ENCODE measurements at places on chromosomes 2 and 18.

DNA sequence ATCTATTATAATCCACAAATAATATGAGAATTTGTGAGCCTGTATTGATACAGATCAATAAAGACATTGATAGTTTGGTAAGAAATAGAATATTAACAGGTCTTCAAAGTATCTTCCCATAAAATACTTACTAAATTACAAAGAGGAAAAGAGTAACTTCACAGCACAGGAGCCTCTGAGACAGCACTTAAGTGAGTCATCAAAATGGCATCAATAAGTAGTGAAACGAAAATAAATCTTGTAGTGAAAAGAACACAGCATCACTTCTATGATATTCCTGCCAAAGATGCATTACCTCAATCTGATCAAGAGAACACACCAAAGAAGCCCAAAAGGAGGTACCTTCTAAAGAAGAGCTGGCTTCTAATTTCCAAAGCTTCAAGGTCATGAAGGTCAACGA lies 116.4 kb downstream of the CBLN2 start:
- H3K4me1 ChIP-seq: no peaks in the 10 kb centered on the region
- H3K27me3 ChIP-seq: no peaks in the 10 kb centered on the region
- no peak overlapping the region for H3K4me3 ChIP-seq
- H3K36me3 ChIP-seq: no peaks in the 10 kb centered on the region

DNA sequence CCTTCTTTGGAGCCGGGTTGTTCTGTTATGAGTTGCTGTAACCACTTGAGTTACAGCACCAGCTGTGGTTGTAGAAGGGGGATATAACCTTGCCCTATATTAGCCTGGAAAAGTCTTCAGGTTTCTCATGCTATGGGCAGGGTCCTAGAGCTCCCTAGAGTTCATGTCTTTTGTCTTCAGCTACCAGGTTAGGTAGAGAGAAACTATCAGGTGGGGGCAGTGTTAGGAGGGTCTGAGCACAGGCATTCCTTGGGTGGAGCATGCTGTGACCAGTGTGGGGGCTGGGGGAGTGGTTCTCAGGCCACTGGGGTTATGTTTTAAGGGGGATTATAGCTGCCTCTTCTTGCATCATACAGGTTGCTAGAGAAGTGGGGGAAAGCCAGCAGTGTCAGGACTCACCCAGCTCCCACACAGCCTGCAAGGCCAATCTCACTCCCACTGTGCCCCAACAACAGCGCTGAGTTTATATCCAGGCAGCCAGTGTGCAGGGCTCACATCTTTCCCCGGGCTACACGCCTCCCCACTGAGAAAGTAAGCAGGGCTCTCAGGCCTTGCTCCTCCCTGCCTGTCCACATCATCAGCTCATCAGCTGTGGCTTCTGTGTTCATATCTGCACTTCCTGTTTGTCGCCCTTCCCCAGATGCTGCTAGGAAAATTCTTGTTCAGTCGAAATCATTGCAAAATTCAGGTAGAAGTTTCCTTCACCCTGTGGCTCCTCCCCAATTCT lies 133.8 kb upstream of the NRXN1 start:
- H3K27me3 ChIP-seq: no peaks in the 10 kb centered on the region
- H3K4me1 ChIP-seq: no peaks in the 10 kb centered on the region
- H3K36me3 ChIP-seq: no peaks in the 10 kb centered on the region
- no peak for DNase-seq
- H3K4me3 ChIP-seq: no peak overlapping the region
- no peak overlapping the region for H3K27ac ChIP-seq

DNA sequence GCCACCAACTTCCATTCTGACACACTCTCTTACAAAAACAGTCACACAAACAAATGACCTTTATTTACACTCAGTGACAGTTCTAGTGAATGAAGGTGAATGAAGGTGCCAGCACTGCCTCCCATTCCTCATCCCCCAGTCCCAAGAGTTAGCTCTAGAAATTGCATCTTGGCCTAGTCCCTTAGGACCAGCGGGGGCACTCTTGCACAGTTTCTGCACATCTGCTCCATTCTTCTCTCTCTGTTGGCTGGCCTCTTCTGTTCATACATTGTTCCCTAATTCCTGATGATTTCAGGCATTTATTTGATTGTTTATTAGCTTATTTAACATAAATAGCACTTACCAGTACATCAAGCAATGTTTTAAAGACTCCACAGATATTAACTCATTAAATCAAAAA lies 30.9 kb downstream of the GAREM1 start:
- peaks cover 19% of the 10 kb centered on the region for H3K27me3 ChIP-seq
- H3K4me1 ChIP-seq: no peaks in the 10 kb centered on the region
- no peaks in the 10 kb centered on the region for H3K36me3 ChIP-seq
- H3K4me3 ChIP-seq: no peak overlapping the region
- no peak for DNase-seq
- H3K27ac ChIP-seq: no peak overlapping the region

DNA sequence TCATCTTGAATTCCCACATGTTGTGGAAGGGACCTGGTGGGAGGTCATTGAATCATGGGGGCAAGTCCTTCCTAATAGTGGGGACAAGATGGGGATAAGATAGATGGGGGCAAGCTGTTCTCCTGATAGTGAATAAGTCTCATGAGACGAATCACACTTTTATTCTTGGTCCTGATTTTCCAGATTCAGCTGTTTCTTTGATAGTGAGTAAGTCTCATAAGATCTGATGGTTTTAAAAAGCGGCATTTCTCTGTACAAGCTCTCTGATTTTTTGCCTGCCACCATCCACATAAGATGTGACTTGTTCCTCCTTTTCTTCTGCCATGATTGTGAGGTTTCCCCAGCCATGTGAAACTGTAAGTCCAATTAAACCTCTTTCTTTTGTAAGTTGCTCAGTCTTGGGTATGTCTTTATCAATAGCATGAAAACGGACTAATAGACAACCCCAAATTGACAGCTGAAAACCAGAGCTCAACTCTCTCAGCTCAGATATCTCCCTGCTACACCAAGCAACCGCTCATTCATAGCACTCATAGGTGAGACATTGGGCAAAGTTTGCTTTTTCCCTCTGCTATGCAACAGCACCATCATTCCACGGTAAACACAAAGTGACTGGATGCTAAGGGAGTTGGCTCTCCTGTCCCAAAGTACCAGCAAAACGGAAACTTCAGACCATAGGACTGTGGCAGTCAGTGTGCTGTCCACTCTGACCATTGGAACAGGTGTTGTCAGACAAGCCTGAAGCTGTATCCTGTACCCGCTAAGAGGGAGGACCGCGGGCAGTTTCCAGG lies 44.9 kb upstream of the TBC1D8 start:
- H3K36me3 ChIP-seq: no peaks in the 10 kb centered on the region
- no peak overlapping the region for H3K27ac ChIP-seq
- H3K27me3 ChIP-seq: peaks cover 8% of the 10 kb centered on the region
- no peak overlapping the region for H3K4me3 ChIP-seq
- no peaks in the 10 kb centered on the region for H3K4me1 ChIP-seq

GRCh38 chr18:24659827-24660720 lies 199.6 kb downstream of the HRH4 start:
- no peaks in the 10 kb centered on the region for H3K36me3 ChIP-seq
- peaks cover 14% of the 10 kb centered on the region for H3K4me1 ChIP-seq
- no peak overlapping the region for H3K27ac ChIP-seq
- peak overlapping the region; percentile 65 for H3K4me3 ChIP-seq
- H3K27me3 ChIP-seq: peaks cover 10% of the 10 kb centered on the region

GRCh38 chr2:210157526-210157925 lies 13.7 kb downstream of the KANSL1L start:
- H3K27me3 ChIP-seq: no peaks in the 10 kb centered on the region
- no peak overlapping the region for H3K4me3 ChIP-seq
- H3K36me3 ChIP-seq: no peaks in the 10 kb centered on the region
- H3K4me1 ChIP-seq: no peaks in the 10 kb centered on the region

DNA sequence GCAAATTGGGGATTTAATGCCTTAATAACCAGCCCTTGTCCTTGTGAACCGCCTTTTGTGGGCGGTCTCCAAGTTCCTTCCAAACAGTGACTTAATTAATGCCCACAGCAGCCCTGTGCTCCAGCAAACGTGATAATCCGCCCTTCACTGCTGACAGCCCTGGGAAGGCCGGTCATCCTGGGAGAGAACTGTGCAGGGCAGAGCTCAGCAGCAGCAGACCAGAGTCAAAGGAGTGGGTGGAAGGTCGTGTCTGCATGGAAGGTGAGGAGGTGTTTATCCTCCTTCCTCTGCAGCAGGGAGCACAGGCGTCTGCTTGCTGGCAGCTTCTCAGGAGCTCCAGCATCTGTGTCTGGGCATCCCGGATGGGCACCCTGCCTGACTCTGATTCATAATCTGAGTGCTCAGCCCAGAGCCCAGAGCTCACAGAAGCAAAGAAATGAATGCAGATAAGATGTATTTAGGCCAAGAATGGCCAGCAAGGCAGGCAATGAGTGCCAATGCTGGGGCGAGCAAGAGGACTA lies 270.0 kb upstream of the PXDN start:
- no peaks in the 10 kb centered on the region for H3K27me3 ChIP-seq
- no peaks in the 10 kb centered on the region for H3K4me1 ChIP-seq

DNA sequence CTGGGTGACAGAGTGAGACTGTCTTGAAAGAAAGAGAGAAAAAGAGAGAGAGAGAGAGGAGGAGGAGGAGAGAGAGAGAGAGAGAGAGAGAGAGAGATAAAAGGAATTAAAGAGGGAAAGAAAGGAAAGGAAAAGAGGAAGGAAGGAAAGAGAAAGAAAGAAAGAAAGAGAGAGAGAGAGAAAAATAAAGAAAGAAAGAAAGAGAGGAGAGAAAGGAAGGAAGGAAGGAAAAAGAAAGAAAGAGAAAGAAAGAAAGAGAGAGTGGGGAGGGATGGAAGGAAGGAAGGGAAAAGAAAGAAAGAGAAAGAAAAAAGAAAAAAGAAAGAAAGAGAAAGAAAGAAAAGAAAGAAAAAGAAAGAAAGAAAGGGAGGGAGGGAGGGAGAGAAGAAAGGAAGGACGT lies 29.8 kb downstream of the MOGAT1 start:
- no peak overlapping the region for H3K27ac ChIP-seq
- H3K27me3 ChIP-seq: peaks cover 47% of the 10 kb centered on the region
- no peak for DNase-seq

DNA sequence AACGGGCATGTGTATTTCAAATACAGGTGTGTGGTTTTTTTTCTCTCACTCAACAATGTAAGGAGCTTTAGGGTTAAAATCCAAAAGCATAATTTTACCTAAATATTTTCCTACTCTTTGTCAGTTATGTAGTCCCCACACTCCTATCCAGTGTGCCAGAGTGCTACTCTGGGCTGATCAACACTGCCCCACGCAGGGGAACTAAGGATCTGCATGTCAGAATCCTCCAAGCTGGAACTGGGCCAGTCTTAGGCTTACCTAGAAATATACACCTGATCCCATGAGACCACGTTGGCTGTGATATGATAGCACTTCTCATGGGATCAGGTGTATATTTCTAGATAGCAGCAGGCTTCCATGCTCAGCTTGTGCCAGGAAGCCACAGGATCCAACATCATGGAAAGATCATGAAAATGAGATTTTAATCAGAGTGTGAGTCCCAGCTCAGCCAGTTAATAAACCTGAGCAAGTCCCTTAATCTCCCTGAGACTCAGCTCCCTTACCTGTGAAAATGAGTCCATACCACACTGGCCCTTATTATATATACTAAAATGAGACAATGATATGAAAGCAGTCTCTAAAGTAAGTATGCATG lies 29.7 kb downstream of the CCDC141 start:
- H3K36me3 ChIP-seq: no peaks in the 10 kb centered on the region
- peak; percentile 42 for DNase-seq
- no peak overlapping the region for H3K27ac ChIP-seq

DNA sequence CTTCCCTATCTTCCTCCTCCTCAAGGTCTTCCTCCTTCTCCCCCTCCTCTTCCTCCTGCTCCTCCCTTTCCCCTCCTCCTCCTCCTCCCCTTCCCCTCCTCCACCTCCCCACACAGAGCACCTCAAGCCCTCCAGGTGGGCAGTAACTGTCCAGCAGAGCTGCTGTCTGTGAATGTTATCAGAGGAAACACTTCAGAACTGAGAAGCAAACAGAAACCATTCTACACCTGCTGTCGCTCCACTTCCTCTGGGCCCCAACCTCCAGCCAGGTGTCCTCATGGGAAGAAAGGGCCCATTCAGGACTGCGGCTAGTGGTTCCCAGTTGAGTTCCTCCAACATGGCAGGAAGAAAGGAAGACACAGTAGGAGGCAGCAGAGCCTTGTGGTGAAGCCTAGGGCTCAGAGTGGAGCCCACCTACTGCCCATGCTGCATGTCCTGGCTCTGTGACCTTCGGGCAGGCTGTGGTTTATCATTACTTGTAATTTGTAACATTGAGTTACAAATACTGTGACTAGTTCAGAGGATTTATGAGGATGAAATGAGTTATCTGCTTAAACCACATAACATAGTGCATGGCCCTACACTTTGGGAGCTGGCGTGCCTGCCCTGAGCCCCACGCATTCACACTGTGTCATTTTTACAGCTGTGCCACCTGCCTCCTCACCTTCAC lies 165.9 kb upstream of the ID2 start:
- H3K4me1 ChIP-seq: peaks cover 77% of the 10 kb centered on the region
- no peaks in the 10 kb centered on the region for H3K27me3 ChIP-seq
- DNase-seq: peak; percentile 35
- peak overlapping the region; percentile 89 for H3K27ac ChIP-seq
- peak overlapping the region; percentile 8 for H3K4me3 ChIP-seq

GRCh38 chr2:38666556-38666910 lies 619 bp downstream of the GALM start:
- peak; percentile 33 for DNase-seq
- peak overlapping the region; percentile 98 for H3K4me3 ChIP-seq
- no peaks in the 10 kb centered on the region for H3K27me3 ChIP-seq
- H3K27ac ChIP-seq: peak overlapping the region; percentile 97
- peaks cover 74% of the 10 kb centered on the region for H3K4me1 ChIP-seq

GRCh38 chr2:46041434-46041833 lies 255.8 kb upstream of the EPAS1 start:
- H3K27me3 ChIP-seq: no peaks in the 10 kb centered on the region
- H3K27ac ChIP-seq: no peak overlapping the region
- H3K36me3 ChIP-seq: peaks cover 12% of the 10 kb centered on the region
- H3K4me1 ChIP-seq: peaks cover 15% of the 10 kb centered on the region
- no peak overlapping the region for H3K4me3 ChIP-seq

DNA sequence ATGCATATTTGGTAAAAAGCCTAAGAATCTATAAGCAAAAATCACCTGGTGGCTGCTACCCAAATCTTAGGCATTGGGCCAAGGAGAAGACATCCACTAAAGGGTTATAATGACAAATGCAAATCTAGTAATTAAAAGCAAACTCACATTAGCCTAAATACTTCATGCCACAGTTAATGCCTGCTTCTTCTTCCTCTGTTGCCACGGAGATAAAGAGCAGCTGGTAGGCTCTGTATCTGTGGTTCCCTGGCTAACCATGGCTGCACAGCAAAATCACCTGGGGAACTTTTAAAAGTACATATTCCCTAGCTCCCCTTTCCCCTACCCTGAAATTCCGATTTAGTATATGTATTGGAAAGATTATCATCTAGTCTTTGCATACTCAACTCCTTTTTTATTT lies 114.3 kb downstream of the LNPK start:
- no peak overlapping the region for H3K27ac ChIP-seq
- no peak for DNase-seq
- H3K36me3 ChIP-seq: no peaks in the 10 kb centered on the region
- H3K4me1 ChIP-seq: no peaks in the 10 kb centered on the region
